NCI-H524 (cell line): ENCODE measurements at places on chromosomes 6 and 20.

DNA sequence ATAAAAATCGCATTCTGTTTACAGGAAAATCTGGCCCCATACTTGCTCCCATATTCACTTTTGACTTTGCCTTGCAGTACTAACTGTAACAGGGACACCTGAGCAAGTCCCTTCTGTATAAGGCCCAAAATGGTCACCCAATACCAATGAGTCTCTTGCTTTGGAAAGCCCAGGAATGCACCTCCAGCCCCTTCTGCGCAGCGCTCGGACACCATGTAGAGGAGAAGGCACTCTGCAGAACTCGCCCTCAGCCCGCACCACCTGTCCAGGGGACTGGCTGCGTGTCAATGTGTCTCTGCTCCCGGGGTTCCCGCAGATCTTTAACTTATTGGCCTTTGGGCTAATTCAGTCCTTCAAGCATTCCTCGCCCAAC lies 746 bp upstream of the PRND start:
- peak; percentile 42 for DNase-seq

GRCh38 chr6:147384029-147384428 lies 124.5 kb upstream of the SAMD5 start:
- no peak for DNase-seq

- no peak for DNase-seq
These were observed 275.2 kb downstream of the TFAP2B start for GRCh38 chr6:51093871-51094270.

DNA sequence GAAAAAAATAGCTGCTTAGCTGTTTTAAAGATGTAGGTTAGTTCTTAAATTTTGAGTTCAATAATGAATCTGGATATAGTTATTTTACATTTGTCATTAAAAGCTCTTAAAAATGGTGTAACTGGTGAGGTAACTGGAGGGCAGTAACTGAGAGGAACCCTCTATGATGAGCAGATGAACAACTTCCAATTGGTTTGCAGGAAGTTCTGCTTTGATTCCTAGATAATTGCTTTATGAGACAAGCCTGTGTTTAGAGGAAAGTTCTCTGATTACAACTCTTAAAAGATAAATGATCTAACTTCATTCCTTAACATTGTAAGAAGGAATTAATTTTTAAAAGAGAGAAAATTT lies 8.5 kb downstream of the MYLIP start:
- no peak for DNase-seq

GRCh38 chr20:55333798-55334197 lies 671.5 kb downstream of the CBLN4 start:
- no peak for DNase-seq

GRCh38 chr6:119586250-119586882 lies 236.8 kb upstream of the MAN1A1 start:
- DNase-seq: no peak

GRCh38 chr6:169702840-169703246 lies 917 bp downstream of the C6orf120 start:
- DNase-seq: no peak

DNA sequence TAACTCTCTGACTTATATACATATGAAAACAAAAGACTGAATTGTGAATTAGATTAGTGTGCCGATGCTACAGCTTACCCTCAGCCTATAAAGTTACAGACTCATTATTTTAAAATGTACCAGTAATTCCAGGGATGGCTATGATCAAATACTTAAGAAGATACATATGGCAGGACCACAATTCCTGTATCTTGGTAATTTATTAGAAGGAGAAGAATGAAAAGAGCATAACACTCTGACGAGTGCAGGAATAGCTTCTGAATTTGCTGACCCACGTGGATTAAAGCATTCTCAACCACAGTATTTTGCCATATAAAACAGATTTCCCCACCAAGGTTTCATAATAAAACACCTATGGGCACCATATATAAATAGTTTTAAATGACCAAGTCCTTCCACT lies 368.5 kb upstream of the RUNX2 start:
- no peak for DNase-seq

GRCh38 chr6:137728386-137729349 lies 138.4 kb upstream of the TNFAIP3 start:
- DNase-seq: no peak

DNA sequence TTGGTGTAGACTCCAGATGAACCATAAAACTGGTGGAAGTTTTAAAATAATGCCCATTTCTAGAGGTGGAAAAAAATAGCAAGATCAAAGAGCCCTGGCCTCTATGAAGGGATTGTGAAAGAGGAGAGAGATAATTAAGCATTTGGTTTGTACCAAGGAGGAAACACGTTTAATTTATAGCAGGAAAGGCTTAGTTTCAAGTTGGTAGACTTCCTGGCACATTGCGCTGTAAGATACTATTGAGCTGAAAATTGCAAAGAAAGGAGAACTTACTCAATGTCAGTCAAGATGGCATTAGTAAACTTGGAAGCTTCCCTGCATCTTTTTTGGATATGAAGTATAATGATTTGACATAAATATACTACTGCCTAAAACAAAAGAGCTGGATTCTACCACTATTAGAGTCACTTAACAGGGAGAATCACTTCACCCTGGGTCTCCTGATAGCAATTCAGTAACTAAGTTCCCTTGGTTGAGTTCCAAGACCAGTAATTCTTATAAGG lies 24.4 kb downstream of the MARCKS start:
- DNase-seq: no peak

DNA sequence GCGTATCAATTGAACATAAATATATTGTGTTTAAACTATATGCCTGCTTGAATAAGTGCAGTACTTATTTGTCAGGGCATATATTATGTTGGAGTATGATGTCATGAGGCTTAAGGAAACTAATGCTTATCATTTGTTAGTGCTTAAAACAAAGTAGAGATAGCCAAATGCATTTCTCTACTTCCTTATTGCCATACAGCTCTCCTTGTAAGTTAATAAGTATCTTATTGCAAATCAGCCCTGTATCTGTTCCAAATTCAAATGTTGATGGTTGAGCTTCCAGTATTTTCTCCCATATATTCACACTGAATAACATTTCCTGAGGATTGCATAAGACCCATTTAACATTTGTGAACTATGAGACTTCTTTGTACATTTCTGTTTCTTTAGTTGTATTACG lies 57.8 kb downstream of the CARMIL1 start:
- DNase-seq: no peak

GRCh38 chr6:144647406-144647964 lies 362.4 kb downstream of the UTRN start:
- no peak for DNase-seq

DNA sequence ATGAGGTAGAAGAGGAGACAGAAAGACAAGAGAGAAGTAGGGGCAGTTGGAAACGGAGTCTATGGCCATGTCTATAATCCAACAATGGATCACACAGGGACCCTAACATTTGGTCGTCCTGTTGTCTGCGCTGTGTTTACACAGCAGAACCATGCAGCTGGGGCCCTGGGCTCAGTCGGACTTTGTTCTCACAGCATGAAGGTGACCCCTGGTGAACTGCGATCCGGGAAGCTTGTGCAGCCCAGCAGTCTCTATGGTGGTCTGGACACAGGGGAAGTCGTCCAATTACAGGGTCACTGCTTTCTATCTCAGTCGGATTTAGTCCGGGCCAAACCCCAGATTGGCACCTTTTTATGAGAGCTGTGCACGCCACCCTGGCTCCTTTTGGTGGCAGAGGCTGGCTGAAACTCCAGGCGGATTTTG lies 153.6 kb downstream of the FOXA2 start:
- DNase-seq: no peak

- DNase-seq: no peak
These were observed 33.9 kb upstream of the ALDH8A1 start for GRCh38 chr6:134983823-134984222.

DNA sequence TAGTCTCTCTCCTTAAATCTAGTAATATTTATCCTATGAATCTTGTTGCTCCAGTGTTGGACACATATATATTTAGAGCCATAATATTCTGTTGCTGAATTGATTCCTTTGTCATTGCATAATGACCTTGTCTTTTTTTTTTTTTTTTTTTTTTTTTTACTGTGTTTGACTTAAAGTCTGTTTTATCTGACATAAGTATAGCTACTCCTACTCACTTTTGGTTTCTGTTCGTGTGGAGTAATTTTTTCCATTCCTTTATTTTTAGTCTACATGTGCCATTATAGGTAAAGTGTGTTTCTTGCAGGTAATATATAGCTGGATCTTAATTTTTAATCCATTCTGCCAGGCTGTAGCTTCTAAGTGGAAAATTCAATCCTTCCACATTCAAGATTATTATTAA lies 166.5 kb downstream of the GMDS start:
- no peak for DNase-seq

- no peak for DNase-seq
These were observed 1074.3 kb downstream of the KIF16B start for GRCh38 chr20:15498926-15499325.

- DNase-seq: no peak
These were observed 35.7 kb downstream of the COL11A2 start for GRCh38 chr6:33156561-33156960.

DNA sequence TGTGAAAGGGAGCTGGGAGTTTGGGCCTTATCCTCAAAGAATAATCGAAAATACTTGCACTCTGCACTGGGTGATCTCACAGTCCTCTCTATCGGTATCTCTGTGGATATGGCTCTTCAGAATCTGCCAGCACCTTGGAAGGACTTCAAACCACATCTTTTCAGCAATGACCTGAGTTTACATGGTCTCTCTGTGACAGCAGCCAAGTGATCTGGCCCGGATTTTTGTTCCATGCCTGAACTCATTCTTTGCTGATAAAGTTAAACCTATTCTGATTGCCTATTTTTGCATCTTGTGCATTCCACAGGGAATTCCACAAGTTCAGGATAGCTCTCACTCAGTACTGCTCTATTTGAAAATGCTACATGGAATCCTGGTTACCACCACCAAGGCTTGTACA lies 98.9 kb downstream of the HDGFL1 start:
- no peak for DNase-seq
